ENCODE measurements at places on chromosomes 6 and 20.

DNA sequence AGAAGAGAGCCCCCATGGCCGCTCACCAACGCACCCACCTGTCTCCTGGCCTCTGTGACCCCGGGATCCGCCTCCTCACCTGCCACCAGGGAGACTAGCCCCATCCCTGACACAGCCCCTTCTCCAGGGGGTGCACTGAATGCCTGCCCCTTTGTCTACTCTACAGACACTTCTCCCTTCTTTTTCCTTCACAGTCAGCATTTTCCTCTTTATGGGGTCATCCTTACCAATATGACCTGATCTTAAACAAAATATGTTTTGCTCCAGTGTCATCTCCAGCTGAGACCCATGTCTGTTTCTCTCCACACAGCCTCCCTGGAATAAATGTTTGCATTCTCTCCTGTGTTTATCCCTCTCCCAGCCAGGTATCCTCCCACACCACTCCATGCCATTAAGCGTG is 14.6 kb upstream of the CCR6 start:
- no peak for DNase-seq

GRCh38 chr6:132814716-132815570 is 574 bp downstream of the RPS12 start:
- peak; percentile 48 for DNase-seq

DNA sequence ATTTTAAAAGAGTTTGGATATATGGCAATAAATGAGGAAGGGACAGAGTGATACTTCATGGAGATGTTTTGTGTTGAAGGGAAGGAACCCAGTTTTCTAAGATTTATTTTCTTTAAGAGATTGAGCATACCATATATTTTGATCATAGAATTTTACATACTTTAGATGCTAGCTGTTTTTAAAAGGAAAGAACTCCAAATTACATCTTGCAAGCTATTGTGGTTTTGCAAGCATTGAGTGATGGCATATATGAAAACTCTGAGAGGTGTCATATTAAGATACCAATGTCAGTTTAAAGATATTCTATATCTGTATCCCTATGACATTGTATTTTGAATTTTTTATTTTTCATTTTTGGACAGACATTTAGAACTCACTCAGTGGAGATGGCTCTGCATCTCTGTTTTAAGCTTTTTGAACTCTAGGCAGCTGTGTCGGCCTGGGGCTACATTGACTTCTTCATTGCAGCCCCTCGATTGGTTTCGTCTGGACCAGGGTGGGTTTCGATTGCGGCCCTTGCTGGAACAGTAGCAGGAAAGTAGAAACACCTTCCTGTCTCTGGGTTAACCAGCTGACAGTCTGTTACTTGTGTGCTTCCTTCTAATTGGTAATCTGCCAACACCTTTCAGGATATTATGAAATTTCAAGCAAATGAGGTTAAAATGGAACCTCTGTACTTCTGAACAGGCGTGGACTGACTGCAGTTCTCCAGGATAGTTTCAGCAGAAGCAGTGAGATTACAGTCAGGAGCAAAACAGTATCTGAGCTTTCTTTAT is 14.0 kb downstream of the IGF2R start:
- DNase-seq: no peak

- DNase-seq: no peak
Measured at GRCh38 chr20:458776-459175, 3.6 kb downstream of the TBC1D20 start.

GRCh38 chr6:41027241-41027640 is 11.8 kb downstream of the UNC5CL start:
- DNase-seq: no peak

DNA sequence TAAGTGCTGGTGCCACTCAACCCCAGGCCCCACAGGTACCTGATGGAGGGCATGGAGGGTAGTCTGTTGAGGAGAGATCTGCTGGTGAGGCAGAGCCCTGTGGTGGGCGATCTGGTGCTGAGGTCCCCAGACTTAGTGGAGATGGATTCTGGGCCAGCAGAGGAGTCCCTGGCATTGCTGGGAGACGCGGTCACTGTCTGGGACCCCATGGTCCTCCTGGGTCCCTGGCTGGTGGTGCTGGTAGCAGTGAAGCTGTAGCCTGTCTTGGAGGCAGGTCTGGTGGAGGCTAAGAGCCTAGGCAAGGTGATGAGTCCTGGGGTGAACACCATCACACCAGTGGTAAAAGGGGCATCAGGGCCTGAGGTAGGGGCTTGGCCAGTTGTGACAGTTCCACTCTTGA is 6.6 kb downstream of the TREML2 start:
- DNase-seq: no peak

GRCh38 chr6:135506270-135506997 is 8.9 kb upstream of the AHI1 start:
- DNase-seq: no peak

DNA sequence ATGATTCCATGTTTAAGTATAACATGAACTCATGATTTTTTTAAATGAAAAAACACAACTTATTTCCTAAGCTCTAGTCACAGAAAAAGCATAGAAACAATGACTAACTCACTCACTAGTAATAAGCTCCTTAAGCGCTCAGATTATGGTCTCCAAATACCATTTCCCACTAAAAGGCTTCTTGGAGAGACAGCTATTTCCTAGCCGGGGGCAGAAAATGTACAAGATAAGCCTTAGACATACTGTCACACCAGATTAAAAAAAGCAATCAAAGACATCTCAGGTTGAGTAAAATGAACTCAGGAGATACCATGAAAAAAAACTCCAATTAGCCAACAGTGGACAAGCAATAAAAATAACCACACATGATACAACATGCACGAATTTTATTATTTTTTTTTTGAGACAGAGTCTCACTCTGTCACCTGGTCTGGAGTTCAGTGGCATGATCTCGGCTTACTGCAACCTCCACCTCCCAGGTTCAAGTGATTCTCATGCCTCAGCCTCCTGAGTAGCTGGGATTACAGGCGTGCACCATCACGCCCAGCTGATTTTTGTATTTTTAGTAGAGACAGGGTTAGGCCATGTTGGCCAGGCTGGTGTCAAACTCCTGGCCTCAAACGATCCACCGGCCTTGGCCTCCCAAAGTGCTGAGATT is 14.9 kb downstream of the SRPK1 start:
- no peak for DNase-seq

DNA sequence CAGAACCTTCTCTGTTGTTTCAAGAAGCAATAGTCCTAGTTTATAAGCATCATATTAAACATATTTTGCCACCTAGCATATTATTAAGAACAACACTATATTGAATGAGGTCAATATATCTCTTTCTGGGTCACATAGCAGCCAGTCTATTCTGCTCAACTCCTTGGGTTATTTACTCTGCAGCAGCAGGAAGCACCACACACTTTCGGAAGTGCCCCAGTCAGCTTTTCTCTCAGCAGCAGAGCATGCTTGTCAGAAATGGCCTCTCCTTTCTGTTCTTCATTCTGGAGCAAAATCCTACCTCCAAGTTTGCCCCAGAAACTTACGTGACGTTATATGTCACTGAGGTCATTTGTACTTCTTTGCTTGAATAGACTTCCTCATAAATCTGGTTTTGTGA is 22.7 kb downstream of the CFAP206 start:
- DNase-seq: no peak

DNA sequence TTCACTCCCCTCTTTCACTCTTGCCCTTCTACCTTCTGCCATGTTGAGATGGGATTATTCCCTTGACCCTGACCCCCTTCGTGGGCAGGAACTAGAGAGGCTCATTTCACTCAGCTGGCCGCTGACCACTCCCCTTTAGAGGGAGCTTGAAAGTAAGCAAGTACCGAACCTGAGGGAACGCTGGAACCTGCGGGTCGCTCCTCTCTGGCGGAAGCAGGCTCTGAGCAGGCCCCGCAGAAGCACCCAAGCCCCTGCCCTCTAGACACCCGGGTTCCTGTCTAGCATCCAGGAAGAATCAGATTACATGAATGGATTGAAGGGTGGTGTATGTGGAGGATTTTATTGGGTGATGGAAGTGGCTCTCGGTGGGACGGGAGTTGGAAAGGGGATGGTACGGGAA is 11.9 kb upstream of the MYCT1 start:
- DNase-seq: no peak

DNA sequence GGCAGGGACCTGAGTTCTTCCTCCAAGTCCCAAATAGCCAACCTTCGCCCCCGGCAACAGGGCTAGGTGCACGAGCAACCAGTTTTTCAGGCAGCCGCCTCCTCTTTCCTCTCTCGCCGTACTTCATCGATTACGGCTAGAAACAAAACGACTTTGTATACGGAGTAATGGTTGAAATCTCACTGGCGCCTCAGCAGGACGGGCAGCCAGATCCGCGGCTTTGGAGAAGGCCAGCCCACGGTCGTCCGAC is 333 bp upstream of the SMIM13 start:
- DNase-seq: no peak

DNA sequence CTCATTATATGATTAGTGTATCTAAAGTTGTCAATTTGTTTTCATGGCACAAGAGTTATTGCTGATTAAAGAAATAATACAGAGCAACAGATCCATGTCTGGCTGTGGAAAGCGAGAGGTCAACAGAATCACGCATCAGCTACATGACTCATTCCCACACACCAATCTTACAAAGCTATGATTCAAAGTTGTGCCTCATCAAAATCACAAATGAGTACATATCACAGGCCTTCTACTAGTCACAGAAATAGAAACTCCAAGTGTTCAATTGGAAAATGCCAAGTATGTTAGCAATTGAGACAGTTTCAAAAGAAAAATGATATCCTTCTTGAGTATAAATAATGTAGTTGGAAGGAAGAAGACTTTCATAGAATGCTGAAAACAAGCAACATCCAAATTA is 57.8 kb upstream of the NKAIN2 start:
- no peak for DNase-seq

GRCh38 chr20:37475252-37475651 is 45.8 kb upstream of the NNAT start:
- peak; percentile 21 for DNase-seq

- no peak for DNase-seq
Measured at GRCh38 chr6:40569162-40569910, 17.8 kb downstream of the LRFN2 start.

GRCh38 chr6:150142670-150143515 is at the start of gene PPP1R14C:
Gene PPP1R14C, plus strand, starts transcription at chr6:150143044. Its CDS starts 149 bp downstream, at chr6:150143193.
- DNase-seq: peak; percentile 53

GRCh38 chr20:16279320-16279719 is 293.9 kb downstream of the KIF16B start:
- no peak for DNase-seq
